HCEC 1CT (cell line): ENCODE measurements at places on chromosomes 4 and X.
A peak's percentile ranks its signal among the peaks of the same experiment; 100 is the strongest.

DNA sequence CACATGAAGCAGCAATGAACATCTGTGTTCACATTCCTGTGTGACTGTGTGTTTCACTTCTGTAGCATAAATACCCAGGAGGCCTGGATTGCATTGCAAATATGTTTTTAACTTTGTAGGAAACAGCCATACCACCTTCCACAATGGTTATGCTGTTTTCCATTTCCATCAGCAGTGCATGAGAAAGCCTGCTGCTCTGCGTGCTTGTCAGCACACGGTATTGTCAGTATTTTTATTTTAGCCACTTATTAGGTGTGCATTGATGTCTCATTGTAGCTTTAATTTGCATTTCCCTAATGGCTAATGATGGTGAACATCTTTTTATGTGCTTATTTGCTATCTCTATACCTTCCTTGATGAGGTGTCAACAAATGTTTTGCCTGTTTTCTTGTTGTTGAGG lies 355.9 kb downstream of the TRIML1 start:
- DNase-seq, result no peak

GRCh38 chr4:13102092-13102742 lies 381.9 kb downstream of the RAB28 start:
- DNase-seq, result no peak

DNA sequence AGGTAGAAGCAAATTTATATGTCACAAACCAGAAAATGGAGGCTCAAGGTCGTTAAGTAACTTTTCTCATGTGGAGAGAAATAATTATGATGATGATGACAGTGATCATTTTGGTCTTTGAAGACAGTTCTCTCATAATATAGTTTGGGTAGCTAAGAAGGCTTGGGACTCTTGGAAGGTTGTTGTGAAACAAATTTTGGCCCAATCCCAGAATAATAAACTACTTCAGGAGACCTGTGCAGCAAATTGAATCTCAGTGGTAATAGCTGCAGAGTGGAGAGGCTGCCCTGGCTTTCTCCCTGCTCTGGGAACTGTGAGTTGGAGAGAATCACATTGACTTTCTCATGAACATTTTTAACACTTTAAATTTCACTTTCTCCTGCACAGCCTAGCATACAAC lies 217.2 kb upstream of the BOD1L1 start:
- DNase-seq, result no peak

DNA sequence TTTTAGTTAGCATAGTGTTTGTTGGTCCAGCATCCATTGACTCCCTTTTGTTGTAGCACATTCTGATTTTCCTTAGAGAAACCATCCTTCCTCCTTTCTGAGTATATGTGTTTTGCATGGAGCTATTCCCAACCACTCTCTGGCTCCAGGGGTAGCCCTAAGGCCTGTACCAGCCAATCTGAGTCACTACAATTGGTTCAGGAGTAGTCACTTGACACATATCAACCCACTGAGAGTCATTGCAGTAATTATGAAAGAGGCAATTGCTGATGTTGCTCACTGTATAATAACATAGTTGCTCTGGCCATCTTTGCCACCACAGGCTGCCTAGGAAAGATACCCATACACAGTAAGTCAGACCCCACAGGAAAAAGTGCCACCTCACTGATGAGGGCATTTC lies 71.2 kb upstream of the GRID2 start:
- peak; percentile 25 for DNase-seq

DNA sequence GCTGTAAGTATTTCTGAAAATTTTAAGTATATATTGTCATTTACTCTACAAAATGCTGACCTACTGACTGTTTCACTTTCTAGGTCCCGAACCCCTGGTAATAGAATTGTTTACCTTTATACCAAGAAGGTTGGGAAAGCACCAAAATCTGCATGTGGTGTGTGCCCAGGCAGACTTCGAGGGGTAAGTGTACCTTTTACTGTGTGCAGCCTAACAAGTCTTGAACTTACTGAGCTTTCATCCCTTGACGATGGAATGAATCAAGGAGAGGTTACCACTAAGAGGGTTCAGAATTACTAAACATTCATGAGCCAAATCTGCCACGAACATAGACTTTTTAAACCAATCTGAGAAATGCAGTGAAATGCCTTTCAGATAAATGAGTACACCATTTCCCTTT lies 1.6 kb downstream of the RPL34 start:
- no peak for DNase-seq

GRCh38 chr4:112896609-112897190 lies 152.8 kb upstream of the ANK2 start:
- DNase-seq, result no peak

GRCh38 chr4:101037938-101038413 lies 309.4 kb downstream of the PPP3CA start:
- no peak for DNase-seq

GRCh38 chrX:47321823-47322371 lies 48.5 kb upstream of the ZNF157 start:
- no peak for DNase-seq

- no peak for DNase-seq
These were observed 245.2 kb upstream of the TET2 start for GRCh38 chr4:104901438-104901837.

DNA sequence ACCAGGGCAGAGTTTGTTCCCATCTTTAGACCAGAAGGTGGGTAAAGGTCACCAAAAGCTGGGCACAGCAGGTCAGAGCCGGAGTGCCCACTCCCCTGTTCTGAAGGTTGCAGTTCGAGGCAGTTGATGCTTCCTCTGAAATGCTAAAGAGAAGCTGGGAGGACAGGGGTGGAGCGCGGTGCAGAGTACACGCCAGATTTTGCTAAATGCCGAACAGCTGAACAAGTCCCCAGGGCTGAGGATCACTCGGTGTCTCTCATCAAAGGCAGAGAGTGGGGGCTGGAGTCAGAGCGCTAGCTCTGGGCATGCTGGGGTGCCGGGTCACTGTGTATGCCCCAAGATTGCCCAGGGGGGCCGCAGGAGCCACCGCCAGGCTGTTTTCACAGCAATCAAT lies 197.0 kb downstream of the BCOR start:
- DNase-seq, result no peak

DNA sequence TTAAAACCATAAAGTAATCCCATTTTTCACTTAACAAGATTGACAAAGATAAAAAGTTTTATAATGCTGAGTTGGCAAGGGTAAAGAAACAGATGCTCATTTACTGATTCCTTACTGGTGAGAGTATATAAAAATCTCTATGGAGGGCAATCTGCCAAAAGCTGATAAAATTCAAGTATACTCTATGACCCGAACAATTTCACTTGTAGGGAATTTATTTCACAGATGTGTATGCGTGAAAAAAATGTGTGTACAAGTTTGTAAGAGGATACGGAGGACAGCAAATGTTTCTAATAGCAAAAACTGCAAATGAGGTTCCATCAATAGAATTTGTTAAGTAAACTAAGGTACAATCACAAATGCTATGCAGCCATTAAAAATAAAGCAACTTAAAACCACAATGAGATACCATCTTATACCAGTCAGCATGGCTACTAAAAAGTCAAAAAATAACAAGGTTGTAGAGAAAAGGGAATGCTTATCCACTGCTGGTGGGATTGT lies 23.4 kb downstream of the DHX15 start:
- peak; percentile 27 for DNase-seq

DNA sequence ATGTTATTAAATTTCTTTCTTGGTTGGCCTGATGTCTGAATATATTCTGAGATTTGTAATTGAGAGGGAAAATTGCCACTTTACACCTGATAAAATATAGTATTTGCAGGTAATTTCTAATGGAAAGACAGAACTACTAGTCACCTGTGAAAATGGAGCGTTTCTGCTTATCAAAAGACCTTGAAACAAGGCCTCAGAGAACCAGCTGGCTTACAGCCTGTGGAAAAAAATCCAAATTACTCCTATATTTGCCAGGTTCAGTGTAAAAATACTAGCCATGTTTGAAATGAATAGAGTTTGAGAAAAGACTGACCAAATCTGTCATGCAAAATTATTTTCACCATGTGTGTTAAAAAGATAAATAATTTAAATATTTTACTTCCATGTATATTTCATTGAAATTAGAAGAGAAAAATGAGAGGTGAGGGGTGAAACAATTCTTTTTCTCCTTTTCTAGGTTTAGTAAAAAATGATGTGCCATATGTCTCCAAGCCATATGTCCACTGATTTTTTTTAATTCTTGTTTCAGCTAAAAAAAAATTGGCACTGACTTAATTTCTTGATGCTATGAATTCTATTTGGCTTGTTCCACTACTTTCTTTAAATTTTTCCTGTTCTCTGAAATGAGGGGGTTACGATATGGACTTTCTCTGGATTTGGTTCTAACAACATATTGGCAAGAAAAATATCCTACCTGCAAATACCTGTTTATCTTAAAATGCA lies 464.9 kb downstream of the GRXCR1 start:
- DNase-seq, result no peak

GRCh38 chr4:10893395-10893794 lies 208.8 kb upstream of the CLNK start:
- no peak for DNase-seq

- DNase-seq, result no peak
These were observed 1.4 kb downstream of the TCEAL1 start for GRCh38 chrX:103630171-103630511.
